ENCODE measurements at places on chromosomes 11 and 22.

- no peak for DNase-seq
- peaks cover 15% of the 10 kb centered on the region for H3K27me3 ChIP-seq
- no peaks in the 10 kb centered on the region for H3K36me3 ChIP-seq
- H3K27ac ChIP-seq: no peak overlapping the region
- no peak overlapping the region for H3K4me3 ChIP-seq
These were observed 33.2 kb downstream of the CSF2RB start for GRCh38 chr22:36946421-36947158.

GRCh38 chr11:112797648-112798293 lies 163.4 kb upstream of the NCAM1 start:
- peaks cover 8% of the 10 kb centered on the region for H3K4me1 ChIP-seq
- no peak for DNase-seq
- H3K36me3 ChIP-seq: no peaks in the 10 kb centered on the region
- no peak overlapping the region for H3K4me3 ChIP-seq
- peaks cover 3% of the 10 kb centered on the region for H3K27me3 ChIP-seq

- H3K4me3 ChIP-seq: no peak overlapping the region
- H3K4me1 ChIP-seq: no peaks in the 10 kb centered on the region
- DNase-seq: no peak
- no peaks in the 10 kb centered on the region for H3K36me3 ChIP-seq
- H3K27me3 ChIP-seq: no peaks in the 10 kb centered on the region
- no peak overlapping the region for H3K27ac ChIP-seq
These were observed 671.1 kb upstream of the CCDC90B start for GRCh38 chr11:83957038-83957900.

GRCh38 chr22:37643225-37643847 lies 3.9 kb downstream of the SH3BP1 start:
- peak overlapping the region; percentile 89 for H3K27ac ChIP-seq
- no peaks in the 10 kb centered on the region for H3K27me3 ChIP-seq
- H3K4me3 ChIP-seq: peak overlapping the region; percentile 65
- peaks cover 6% of the 10 kb centered on the region for H3K36me3 ChIP-seq
- peak; percentile 84 for DNase-seq
- peaks cover 44% of the 10 kb centered on the region for H3K4me1 ChIP-seq

DNA sequence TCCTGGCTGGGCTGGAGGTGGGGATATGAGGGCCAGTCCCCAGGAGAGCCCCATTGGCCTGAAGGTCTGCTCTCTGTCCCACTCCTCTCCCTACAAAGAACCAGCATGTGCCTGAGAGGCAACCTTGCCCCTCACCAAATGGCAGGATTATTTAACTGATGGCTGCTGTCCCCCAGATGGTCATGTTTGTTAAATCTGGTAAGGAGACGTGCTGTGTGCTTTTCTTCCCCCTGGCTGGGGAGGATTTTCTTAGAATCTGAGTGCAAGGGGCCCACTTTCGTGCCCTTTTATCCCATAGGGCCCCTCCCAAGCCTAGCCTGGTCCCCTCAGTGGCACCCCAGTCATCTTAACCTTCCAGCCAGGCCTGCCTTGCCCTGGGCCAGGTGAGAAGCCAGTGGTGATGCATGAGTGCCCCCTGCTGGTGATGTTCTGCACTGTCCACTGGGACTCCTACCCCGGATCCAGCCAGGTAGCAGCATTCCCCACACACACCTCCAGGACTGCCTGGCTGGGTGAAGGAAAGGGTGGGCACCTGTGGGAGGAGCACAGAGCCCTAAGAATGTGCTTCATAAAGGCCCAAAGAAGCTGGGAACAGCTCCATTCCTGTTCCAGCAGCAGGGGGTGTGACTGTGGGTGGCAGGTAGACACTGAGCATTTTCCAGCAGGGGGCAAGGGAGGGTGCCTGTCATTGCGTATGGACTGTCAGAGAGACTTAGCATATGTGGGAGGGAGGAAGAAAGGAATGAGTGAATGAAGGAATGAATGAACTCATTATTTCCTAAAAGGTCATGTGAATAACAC lies 28.9 kb downstream of the MFNG start:
- peaks cover 13% of the 10 kb centered on the region for H3K36me3 ChIP-seq
- no peaks in the 10 kb centered on the region for H3K27me3 ChIP-seq
- DNase-seq: peak; percentile 90
- H3K27ac ChIP-seq: no peak overlapping the region
- H3K4me1 ChIP-seq: peaks cover 2% of the 10 kb centered on the region
- H3K4me3 ChIP-seq: no peak overlapping the region
